CD4-positive, alpha-beta T cell treated with Interleukin-10 for 1 hour (primary cell): ENCODE measurements at places on chromosomes 4 and X.
A peak's percentile ranks its signal among the peaks of the same experiment; 100 is the strongest.

- DNase-seq: no peak
Measured at GRCh38 chr4:71456841-71457240, 118.0 kb downstream of the SLC4A4 start.

DNA sequence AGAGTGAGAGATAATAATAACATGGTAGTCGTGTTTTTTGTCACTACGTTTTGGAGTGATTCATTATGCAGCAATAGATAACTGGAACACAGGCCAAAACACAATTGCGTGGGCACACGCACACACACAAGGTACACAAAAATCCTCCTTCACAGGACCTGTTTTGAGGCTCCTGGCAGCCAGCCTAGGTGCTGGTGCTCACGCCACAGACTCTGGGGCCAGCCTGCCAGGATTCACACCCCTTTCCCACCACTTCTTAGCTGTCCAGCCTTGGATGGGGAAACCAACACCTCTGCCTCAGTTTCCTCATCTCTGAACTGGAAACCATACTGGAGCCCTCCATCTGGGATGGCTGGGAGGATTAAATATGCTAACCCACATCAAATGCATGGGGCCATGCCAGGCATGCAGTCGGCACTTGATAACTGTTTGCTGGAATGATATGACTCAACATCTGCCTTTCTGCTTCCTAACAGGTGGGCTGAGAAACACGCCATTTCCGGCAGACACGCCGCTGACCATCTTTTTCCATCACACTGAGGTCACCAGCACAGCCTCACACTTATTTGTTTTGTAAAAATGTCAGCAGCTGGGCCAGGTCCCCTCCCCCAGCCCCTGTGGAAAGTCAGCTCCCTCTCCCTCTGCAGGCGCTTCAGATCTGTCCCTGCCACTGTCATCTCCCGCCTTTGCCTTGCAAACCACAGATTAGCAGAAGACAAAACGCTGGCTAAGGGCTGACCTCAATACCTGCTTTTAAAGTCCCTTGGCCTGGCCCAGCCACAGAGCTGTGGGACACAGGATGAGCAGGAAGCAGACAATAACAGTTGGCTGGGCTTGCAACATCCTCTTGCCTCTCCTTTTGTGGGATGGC, 237.5 kb downstream of the BCOR start:
- peak; percentile 60 for DNase-seq

DNA sequence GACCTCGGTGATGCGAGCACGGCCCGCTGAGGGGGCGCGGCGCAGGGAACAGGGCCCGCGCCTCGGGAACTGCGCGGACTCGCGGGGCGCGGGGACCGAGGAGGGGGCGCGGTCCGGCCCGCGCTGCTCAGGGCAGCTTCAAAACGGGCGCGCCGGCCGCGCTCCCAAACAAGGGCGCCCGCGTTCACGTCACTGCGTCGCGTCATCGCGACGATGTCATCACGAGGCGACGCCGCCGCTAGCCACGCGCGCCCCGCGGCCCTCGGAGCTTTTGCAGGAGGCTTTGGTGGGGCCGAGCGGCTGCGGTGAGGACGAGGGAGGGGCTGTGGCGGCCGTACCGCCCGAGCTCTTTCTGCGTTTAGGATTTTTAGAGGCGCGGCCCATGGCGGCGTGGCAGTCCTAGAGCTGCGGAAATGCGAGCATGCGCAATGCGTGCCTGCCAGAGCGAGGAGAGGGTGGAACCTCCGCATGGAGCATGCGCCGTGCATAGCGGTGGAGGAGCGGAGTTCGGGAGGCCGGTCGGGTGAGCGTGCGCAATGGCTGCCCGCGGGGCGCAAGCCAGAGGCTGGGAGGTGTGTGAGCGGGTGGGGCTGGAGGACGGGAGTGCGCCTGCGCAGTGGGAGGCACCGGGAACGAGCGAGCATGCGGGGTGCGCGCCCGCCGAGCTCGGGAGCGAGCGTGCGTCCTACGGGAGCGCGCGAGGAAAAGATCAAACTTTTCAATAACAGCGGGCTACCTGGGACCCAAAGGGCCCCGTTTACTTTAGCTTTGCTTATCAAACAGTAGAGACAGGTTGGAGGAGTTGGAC, at the start of gene PPP2R3B:
Gene PPP2R3B (minus strand): TSS at position 140 of the 808 bp plus-strand sequence. CDS start 216 bp downstream, outside the sequence.
- peak; percentile 99 for DNase-seq

DNA sequence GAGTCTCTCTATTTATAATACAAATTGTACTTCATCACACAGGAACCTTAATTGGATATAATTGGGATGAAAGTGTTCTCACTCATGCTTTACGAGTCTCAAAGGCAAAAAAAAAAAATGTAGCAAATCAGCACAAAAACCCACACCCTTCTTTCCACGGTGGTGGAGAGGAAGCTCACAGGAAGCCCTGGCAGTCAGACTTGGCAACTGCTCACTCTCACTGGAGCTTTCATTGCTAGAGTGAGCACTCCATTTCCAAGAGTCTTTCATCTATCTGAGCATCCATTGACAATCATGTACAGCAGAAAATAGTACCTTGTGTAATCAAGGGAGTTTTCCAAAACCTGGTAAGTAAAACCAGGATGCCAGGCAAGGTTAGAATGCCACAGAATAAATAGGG, 2159.4 kb upstream of the AGA start:
- no peak for DNase-seq

- DNase-seq: no peak
Measured at GRCh38 chrX:115949900-115950822, 220.4 kb upstream of the AGTR2 start.

DNA sequence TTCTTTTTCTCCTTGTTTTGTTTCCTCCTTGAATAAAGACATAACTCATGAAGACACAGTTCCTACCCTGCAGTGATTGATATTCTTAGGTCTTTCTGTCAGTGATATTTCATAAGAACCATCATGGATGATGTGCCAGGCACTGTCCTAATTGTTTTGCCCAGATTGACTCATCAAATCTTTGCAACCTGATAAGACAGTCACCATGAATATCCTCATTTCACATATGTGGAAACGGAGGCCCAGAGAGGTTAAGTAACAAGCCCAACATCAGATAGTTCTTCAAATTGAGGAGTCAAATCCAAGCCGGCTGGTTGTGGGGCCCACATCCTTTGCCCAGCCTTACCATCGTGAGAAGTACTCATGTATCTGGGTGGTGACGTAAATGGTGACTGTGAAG, 69.9 kb downstream of the SEL1L3 start:
- no peak for DNase-seq

GRCh38 chr4:54330896-54331295, 101.8 kb downstream of the PDGFRA start:
- DNase-seq: no peak

GRCh38 chr4:56206258-56206657, 181.0 kb downstream of the AASDH start:
- no peak for DNase-seq

DNA sequence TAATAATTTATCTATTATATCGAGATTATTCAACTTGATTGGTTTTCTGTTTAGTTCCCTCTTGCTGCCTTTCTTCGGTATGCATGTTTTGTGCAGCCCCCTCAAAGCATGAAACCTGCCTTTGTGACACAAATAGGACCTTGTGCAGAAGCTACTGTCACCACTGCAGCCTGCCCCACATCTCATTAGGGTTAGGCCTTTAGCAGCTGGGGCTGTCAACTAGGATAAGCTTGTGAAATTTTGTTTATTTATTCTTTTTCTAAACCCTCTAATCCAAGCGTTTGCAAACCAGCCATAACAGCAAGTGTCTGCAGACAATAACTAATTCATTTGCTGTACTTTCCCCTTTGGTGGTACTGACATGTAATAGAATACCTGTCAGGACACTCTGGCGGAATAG, 258.9 kb downstream of the RCHY1 start:
- DNase-seq: no peak

- no peak for DNase-seq
Measured at GRCh38 chrX:146449243-146449642, 360.3 kb upstream of the CXorf51B start.
